Left cardiac atrium (tissue), 4 donors: ENCODE measurements at places on chromosomes 1 and 21.

- DNase-seq = peak; percentile 30
These were observed 164.4 kb upstream of the PALMD start for GRCh38 chr1:99481391-99481996.

DNA sequence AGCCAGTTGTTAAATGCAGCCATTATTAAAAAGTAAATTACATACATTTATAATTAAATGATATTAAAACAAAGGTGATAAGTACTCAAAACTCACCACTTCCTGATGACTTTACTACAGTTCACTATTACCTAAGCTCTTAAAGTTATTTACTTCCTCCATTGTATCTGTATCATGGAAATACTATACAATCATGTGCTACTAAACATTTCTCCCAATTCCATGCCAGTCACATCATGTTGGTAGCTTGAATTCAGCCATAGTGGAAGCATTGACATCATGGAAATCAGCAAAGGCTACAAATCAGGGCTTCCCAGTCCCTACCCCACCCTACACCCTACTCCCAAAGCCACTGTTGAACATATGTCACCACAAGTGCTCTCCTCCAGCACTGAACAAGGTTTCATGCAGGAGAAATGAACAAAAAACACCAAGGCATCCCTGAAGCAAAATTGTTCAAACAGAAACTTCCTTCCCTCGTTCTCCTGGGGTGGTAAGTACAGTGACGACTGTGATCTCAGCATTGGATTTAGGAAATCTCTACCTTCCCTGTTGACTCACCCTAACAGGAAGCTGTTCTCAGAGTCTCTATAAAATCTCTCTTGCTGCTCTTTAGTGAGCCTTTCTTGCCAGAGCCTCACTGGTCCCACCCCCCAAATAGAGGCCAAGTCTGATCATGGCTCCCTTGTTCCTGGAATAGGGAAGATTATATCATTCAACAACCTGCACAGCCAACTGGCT, 12.7 kb downstream of the VSIG8 start:
- no peak for DNase-seq

DNA sequence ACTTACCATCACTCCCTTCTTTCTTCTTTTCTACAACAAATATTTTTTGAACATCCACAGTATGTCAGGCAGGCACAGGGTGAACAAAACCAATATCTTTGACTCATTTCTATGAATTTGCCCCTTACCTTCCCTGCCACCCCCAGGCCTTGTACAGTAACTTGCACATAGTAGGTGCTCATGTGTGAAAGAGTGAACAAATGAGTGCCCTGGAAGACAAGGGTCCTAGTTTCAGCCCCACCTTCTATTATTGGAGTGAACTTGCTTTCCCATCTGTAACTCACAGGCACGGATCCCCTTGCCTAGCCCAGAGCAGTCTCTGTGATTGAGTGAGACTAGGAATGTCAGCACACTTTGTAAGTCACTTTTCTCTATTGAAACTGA, 12.8 kb downstream of the ZDHHC18 start:
- DNase-seq = peak; percentile 11

DNA sequence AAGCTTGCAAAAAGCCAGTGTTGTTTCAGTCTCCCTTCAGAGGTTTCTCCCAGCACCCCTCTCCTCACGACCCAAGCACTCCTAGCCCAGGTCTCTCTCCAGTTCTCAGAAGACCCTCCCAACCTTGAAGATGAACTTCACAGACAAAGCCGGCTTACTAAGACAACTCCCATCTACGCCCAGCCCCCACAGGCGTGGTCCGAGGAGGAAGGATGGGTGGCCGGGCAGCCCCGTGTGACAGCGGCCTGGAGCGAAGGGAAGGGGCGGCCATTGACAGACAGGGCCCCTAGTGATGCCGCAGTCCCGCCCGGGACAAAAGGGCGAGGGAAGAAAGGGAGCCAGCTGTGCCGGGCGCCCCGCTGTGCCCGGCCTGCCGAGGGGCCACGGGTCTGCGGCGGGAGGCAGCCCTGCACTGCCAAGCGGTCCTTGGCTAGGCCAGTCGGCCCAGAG, 6.9 kb downstream of the PAX7 start:
- no peak for DNase-seq

DNA sequence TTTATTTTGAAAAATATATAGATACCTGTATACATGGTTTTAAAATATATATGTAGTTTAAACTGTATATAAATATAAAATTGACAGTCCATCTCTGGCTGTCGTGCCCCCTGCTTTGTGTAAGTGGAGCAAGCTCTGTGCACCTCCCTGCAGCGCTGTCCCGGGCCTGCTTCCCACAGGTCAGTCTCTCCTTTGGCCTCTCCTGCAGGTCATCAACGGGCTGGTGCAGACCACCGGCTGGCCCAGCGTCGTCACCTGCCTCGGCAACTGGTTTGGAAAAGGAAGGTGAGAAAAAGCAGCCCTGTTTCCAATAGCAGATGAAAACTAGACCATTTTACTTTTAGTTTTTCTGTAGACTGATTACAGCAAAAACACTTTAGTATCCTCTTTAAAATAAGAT, 28.5 kb downstream of the SLC37A1 start:
- DNase-seq = peak; percentile 3

DNA sequence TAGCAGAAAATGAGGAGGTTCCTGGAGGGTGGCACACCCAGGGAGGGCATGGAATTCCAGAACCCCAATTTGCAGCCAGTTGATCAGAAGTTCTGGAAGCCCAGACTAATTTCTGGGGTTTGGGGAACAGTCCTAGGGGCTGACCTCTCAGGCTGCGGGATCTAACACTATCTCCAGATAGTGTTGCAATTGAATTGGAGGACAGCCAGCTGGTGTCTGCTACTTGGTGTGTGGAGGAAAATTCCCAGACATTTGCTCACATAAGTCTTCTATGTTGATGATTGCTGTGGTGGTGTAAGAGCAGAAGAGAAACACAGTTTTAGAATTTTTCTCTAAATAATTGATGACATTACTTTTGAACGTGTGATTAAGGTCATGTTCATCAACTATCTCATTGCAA, 154.3 kb upstream of the RNPC3 start:
- DNase-seq = no peak

GRCh38 chr1:46210561-46210960, 7.4 kb downstream of the LURAP1 start:
- DNase-seq = no peak

DNA sequence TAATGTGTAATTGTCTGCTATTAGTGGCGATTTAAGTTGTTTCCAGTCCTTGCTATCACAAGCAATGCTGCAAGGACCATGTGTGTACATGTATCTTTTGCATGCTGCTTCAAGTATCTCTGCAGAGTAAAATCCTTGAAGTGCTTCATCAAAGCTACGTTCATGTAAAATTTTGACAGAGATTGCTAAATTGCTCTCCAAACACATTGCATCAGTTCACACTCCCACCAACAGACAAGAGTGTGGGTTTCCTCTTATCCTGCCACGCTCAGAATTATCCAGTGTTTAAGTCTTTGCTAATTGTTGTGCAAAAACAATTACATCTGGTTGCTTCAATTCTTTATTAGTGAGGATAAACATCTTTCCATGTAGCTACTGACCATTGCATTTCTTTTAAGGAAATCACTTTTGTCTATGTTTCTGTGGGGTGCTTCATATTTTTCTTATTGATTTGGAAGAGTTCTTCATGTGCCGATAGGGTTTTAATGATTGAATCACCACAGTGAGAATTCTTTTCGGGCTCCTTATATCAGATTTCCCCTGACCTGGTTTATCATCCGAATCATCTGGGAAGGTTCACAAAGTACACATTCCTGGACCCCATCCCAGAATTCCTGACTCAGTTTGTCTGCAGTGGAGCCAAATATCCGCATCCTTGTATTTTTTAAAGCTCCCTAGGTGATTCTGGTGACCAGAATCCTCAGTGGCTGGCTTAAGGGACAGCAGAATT, 56.3 kb upstream of the GALNT2 start:
- DNase-seq = no peak

GRCh38 chr1:107323784-107324183, 182.9 kb downstream of the NTNG1 start:
- no peak for DNase-seq

- no peak for DNase-seq
These were observed 11.8 kb downstream of the HIVEP3 start for GRCh38 chr1:41906943-41907342.

DNA sequence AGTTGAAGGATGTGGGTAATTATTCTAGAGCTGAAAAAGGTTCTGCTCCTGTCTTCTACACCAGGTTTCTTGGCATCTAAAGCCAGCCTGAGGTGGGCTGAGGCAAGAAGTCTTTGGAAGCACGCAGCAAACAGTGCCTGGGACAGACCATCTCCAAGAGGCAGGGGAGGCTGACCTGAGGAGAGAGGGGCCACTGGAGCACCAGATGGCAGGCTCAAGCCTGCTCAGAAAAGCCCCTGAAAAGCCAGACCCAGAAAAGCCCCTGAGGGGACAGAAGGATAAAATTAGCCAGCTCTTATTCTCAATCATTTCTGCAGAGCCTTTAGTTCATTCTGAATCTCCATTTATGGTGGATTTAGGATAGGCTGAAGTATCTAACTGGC, 17.1 kb downstream of the FCRL4 start:
- no peak for DNase-seq

DNA sequence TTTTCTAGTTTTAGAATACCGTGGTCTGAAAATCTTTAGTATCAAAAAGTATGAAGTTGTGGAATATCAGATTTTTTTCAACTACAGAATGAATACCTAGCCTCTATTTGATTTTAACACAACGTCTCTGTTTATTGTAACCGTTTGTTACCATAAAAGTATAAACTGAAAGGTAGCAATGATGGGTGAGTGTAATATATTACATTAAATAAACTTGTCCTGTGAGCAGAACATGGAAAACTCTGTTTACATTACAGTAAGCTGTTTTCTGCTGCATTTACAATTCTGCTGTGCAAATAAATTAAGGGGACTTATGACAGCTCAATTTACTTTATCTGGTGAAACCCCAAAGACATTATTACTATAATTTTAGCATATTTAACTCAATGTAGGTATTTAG, 62.5 kb downstream of the CHRM3 start:
- DNase-seq = no peak

- no peak for DNase-seq
These were observed 139.8 kb downstream of the AK5 start for GRCh38 chr1:77421504-77422233.

DNA sequence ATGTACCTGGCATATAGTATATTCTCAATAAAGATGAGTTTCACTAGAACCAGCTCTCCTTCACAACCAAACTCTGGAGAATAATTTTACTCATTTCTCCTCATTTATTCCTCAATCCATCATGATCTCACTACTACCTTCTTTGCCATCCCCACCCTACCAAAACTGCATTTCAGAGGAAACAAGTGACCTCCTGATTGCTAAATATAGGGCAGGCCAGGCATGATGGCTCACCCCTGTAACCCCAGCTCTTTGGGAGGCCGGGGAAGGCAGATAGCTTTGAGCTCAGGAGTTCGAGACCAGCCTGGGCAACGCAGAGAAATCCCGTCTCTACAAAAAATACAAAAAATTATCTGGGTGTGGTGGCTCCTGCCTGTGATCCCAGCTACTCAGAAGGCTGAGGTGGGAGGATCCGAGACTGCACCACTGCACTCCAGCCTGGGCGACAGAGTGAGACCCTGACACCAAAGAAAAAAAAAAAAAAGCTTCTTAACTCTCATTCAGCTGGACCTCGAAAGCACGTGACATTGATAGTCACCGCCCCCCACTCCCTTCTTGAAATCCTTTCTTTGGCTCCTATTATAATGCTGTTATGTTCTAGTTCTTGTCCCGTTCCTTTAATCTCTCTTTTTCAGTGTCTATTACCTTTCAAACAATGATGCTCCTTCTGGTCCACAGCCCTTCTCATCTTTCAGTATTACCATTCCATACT, 2.1 kb downstream of the TESK2 start:
- no peak for DNase-seq

GRCh38 chr1:29883986-29884385, 647.7 kb downstream of the PTPRU start:
- DNase-seq = no peak

GRCh38 chr1:117606649-117607430, 992 bp downstream of the TENT5C start:
- peak; percentile 37 for DNase-seq
